ENCODE measurements at places on chromosomes 7 and 10. TPM values are rescaled to one million over a fixed set of nuclear protein-coding genes. Genes with fewer than 3 reads are reported as not detected.

- no peak for DNase-seq
- no peaks in the 10 kb centered on the region for H3K36me3 ChIP-seq
- no peaks in the 10 kb centered on the region for H3K4me1 ChIP-seq
- no peak overlapping the region for H3K27ac ChIP-seq
- no peak overlapping the region for H3K4me3 ChIP-seq
Measured at GRCh38 chr10:72906446-72906845, 12.9 kb downstream of the OIT3 start.

DNA sequence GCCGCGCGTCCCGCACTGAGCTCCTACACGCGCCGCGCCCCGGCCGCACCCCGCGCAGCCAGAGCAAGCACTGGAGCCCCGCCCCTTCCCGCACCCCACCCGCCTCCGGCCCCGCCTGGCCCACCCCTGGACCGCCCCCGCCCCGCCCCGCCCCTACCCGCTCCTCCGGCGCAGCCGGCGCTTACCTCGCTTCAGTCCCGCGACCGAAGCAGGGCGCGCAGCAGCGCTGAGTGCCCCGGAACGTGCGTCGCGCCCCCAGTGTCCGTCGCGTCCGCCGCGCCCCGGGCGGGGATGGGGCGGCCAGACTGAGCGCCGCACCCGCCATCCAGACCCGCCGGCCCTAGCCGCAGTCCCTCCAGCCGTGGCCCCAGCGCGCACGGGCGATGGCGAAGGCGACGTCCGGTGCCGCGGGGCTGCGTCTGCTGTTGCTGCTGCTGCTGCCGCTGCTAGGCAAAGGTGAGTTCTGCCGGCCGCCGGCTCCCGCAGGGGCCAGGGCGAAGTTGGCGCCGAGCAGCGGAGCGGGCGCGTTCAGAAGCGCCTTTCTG, at the start of gene RET:
Gene RET, plus strand, starts transcription at position 194 of the 545 bp plus-strand sequence. Its CDS starts 190 bp downstream, at position 384.
- H3K27ac ChIP-seq = no peak within 1 kb of the TSS
- DNase-seq = peak; percentile 65
- peak within 1 kb of the TSS; percentile 61 for H3K4me3 ChIP-seq
- H3K36me3 ChIP-seq = no peaks in the 10 kb centered on the region
- H3K4me1 ChIP-seq = peaks cover 10% of the 10 kb centered on the region

- H3K27me3 ChIP-seq = no peaks in the 10 kb centered on the region
- no peak for DNase-seq
- no peak overlapping the region for H3K4me3 ChIP-seq
- no peak overlapping the region for H3K27ac ChIP-seq
Measured at GRCh38 chr7:46032353-46032752, 111.3 kb upstream of the IGFBP3 start.

DNA sequence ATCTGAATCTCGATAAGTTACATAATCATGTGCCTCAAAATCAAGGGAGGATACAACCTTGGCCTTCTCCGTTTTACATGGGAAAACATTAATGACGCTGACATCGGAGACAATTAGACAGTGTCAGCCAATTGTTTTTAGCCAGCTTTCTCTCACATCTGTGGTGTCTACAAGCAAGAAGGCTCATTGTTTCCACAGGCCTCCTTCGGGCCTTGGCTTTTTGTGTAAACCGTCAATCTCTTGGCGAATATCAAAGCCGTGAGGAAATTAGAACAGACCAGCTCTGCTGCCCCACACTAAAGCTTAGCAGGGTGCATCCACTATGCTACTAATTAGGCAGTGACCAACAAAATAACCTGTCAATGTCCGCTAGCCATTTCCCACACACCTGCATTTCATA, 43.2 kb downstream of the VAX1 start:
- no peaks in the 10 kb centered on the region for H3K27me3 ChIP-seq
- H3K27ac ChIP-seq = no peak overlapping the region
- no peak overlapping the region for H3K4me3 ChIP-seq
- H3K36me3 ChIP-seq = no peaks in the 10 kb centered on the region

DNA sequence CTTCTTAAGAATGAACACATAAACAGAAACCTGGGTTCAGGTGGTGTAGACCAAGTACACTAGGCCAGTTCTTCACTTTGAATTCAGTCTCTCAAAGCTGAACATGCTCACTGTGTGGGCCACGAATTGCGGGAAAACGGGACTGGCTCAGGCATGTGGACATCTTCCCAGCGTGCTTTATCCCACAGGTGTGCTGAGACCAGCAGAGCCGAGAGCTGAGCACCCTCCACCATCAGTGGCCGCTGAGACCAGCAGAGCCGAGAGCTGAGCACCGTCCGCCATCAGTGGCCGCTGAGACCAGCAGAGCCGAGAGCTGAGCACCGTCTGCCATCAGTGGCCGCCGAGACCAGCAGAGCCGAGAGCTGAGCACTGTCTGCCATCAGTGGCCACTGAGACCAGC, 265.4 kb downstream of the DNAJB6 start:
- DNase-seq = no peak
- no peaks in the 10 kb centered on the region for H3K4me1 ChIP-seq
- no peak overlapping the region for H3K4me3 ChIP-seq
- H3K27ac ChIP-seq = no peak overlapping the region
- no peaks in the 10 kb centered on the region for H3K36me3 ChIP-seq
- H3K27me3 ChIP-seq = peaks cover 4% of the 10 kb centered on the region

DNA sequence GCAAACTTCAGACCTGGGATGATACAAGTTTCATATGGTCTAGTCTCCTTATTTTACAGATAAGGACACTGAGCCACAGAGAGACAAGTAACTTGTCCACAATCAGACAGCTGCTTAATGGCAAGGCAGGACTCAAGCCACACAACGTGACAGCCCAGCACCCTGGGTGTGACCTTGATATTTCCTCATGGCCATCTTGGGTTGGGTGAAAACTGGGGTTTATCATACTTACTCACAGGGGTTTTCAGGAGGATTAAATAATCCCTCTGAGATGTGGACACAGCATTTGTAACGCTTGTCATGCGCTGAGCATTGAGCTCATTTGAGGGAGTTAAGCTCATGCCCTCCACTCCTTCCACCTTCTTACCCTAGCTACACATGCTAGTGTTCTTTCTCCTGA, 58.0 kb downstream of the ABLIM1 start:
- H3K36me3 ChIP-seq = peaks cover 22% of the 10 kb centered on the region
- H3K27ac ChIP-seq = no peak overlapping the region
- DNase-seq = no peak
- peaks cover 6% of the 10 kb centered on the region for H3K27me3 ChIP-seq
- peaks cover 34% of the 10 kb centered on the region for H3K4me1 ChIP-seq
- no peak overlapping the region for H3K4me3 ChIP-seq

TMEM130 gene
- not detected for total RNA-seq

UNC5B gene
- not detected for total RNA-seq

LRRD1 gene
- not detected for total RNA-seq

ETV1 gene
- 3.4 TPM for total RNA-seq

SPDYE3 gene
- total RNA-seq = not detected

ACSM6 gene
- total RNA-seq = not detected
